ENCODE measurements at places on chromosomes 1 and 21. TPM values are rescaled to one million over a fixed set of nuclear protein-coding genes. Genes with fewer than 3 reads are reported as not detected.

GRCh38 chr1:220685879-220686278 lies 4.3 kb upstream of the C1orf115 start:
- no peak overlapping the region for H3K27ac ChIP-seq
- H3K36me3 ChIP-seq, result no peaks in the 10 kb centered on the region
- peaks cover 21% of the 10 kb centered on the region for H3K4me1 ChIP-seq
- no peak overlapping the region for H3K4me3 ChIP-seq

The KMO gene
- not detected for total RNA-seq

- H3K4me3 ChIP-seq, result no peak overlapping the region
- no peaks in the 10 kb centered on the region for H3K36me3 ChIP-seq
- no peak for DNase-seq
- H3K27me3 ChIP-seq, result no peaks in the 10 kb centered on the region
Observed at GRCh38 chr1:221093903-221094791, 214.9 kb downstream of the HLX start.

The TMEM61 gene
- total RNA-seq, result not detected

The DMBX1 gene
- not detected for total RNA-seq

DNA sequence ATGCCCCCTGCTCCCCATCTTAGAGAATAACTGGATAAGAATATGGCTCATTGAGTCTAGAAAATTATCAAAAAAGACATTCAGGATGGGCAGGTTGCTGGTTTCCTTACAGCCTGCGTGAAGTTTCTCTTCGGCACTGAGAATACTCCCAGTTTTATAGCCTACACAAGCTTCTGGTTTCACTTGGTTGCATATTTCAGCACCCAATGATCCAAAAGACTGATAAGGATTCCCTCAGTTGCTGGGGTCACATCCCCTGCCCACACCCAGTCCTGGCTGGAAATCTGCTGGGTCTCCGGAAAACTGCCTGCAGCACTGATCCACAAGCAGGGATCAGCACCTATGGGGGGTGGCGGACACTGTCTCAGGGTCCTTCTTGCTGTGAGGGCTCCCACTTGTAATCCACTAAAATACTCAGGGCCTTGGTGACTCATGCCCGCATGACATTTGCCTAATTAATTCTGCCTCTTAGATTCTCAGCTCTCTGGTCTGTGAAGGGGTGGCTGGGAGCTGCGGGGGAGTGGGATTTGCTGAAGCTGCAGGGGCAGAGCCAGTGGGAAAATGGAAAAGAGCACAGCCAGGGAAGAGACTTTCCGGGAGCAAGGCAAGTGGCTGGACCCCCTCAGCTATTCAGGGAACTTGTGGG lies 142.5 kb downstream of the ZNF648 start:
- H3K36me3 ChIP-seq, result no peaks in the 10 kb centered on the region
- no peak overlapping the region for H3K27ac ChIP-seq
- H3K27me3 ChIP-seq, result peaks cover 31% of the 10 kb centered on the region
- no peaks in the 10 kb centered on the region for H3K4me1 ChIP-seq

DNA sequence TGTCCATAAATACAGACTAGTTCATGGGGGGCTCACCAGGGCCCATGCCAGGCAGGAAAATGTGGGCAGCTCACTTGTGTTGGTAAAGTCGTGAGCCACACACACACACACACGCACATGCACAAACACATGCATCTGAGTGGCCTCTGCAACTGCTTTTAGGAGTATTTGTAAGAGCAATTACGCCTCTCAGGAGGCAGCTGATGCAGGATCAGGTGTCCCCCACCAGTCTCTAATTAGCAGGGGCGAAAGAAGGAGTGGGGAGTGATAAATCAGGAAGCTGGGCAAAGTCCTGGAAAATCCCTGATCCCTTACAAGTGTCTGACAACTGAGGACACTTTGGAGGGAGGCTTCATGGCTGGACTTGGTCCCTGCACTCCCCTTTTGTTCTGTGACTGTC lies 5.7 kb upstream of the IVL start:
- H3K27me3 ChIP-seq, result peaks cover 32% of the 10 kb centered on the region
- H3K4me1 ChIP-seq, result no peaks in the 10 kb centered on the region
- no peak for DNase-seq
- H3K27ac ChIP-seq, result no peak overlapping the region
- no peak overlapping the region for H3K4me3 ChIP-seq

The OR2L8 gene
- not detected for total RNA-seq
